ENCODE measurements at places on chromosomes 11 and 22.

DNA sequence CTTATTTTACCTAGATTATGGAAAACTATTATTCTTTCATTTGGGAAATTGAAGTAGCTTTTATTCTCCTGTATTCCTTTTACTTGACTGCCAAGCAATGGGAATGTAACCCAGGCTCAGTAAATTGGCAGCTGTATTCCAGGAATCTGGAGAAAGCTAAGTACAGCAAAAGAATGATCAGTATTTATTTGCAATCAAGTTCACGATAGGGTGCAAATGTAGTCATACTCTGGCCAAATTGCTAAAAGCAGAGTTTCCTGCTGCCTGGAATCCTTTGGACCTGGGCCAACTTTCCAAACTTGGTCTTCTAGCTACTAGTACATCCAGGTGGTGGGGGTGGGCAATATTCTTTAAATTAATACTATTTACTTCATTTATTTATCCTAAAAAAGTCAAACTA is 286.0 kb upstream of the CTSC start:
- no peak for DNase-seq

- peak; percentile 39 for DNase-seq
These were observed 15.8 kb downstream of the EPS8L2 start for GRCh38 chr11:721741-722345.

DNA sequence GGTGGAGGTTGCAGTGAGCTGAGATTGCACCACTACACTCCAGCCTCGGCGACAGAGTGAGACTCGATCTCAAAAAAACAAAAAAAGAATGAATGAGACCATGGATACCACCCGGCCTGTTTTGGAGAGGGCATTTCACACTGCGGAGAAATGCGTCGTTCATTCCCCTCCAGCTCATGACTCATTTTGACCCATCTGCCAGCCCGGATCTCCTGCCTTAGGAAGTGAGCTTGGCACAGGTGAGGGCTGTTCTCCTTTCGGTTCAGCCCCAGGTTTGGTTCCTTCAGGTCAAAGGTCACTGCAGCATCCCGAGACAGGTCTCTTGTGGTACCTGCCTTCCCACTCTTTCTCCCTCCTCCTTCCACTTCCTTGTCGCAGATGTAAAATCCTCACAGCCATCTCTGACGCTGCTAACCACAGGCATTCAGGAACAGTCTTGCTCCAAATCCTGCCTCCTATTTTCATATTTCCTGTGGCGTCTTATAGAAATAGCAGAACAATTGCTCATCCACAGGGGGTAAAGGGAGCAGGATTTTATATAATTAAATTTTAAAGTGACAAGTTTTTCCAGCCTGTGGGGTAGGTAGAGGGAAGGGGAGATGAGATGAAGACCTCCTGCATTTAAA is 517.9 kb downstream of the NTM start:
- DNase-seq = no peak

- no peak for DNase-seq
These were observed 65.2 kb downstream of the DGCR2 start for GRCh38 chr22:19056951-19057401.

GRCh38 chr22:49801391-49802060 is 26.1 kb downstream of the BRD1 start:
- DNase-seq = no peak

DNA sequence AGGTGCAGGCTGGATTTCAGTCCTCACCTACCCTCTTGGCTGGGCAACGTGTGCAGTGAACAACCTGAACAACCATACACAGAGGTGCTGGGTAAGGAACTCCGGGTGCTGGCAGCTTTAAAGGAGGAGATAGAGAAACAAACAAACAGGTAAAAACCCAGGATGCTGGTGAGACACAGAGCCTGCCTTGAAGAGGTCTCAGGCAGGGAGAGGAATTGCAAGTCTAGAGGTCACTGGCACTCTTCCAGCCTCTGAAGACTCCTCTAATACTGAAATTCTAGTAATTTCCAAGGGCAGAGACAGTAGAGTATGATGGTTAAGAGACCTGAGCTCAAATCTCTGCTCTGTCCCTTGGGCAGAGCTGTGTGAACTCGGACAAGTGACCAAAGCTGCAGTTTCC is 192.5 kb downstream of the CEP164 start:
- no peak for DNase-seq

- no peak for DNase-seq
These were observed 188.3 kb downstream of the OPCML start for GRCh38 chr11:133343951-133344350.

DNA sequence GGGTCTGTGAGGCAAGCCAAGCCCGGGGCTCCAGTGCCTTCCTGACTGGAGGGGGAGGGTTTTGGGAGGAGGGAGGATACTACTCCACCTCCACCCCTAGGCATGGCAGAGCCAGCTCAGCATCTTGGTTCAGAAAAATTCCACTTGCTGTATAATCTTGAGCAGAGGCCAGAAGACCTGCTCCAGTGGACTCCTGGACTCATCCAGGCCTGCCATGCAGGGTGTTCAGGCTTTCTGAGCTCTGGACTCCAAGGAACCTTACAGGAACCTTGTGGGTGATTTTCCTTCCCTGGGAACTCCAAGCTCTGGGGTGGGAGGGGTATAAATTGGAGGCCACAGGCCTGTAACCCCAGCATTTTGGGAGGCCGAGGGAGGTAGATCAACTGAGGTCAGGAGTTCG is 9.4 kb downstream of the CSDC2 start:
- DNase-seq = no peak

GRCh38 chr22:40312050-40312449 is 34.2 kb upstream of the ADSL start:
- DNase-seq = no peak

- DNase-seq = no peak
These were observed 13.5 kb upstream of the OSBP2 start for GRCh38 chr22:30680991-30681770.

GRCh38 chr11:116927163-116927974 is 89.9 kb upstream of the APOA1 start:
- peak; percentile 22 for DNase-seq

DNA sequence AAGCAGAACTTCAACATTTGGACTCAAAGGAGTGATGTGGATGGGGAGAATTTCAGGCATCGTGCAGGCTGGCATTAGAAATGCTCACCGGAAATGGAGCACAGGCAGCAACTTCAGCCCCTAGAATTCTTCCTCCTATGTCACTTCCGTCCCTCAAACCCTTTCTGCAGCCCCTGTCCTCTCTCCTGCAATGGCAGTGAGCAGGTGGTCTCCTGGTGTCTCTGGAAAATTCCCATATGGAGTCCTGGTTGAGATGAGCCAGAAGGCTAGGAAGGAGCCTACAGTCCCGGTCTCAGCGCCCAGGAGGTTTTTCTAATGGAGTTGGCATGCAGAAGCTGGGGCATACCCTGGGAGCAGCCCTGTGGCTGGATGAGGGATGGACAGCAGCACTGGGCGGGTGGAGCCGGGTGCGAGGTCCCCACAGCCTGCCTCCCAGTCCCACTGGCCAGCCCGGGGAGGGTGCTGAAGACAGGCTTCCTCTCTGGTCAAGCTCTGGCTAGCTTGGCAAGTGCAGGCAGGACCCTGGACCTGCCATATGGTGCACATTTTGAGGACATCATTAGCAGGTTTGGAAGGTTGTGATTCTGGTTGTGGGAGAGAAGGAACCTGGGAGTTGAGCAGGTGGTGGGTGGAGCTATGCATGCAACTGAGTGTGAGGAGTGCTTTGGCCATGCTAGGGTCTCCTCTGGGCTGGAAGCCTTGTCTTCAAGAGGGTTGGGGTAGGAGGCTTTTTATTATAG is 59.8 kb upstream of the B3GAT1 start:
- no peak for DNase-seq

DNA sequence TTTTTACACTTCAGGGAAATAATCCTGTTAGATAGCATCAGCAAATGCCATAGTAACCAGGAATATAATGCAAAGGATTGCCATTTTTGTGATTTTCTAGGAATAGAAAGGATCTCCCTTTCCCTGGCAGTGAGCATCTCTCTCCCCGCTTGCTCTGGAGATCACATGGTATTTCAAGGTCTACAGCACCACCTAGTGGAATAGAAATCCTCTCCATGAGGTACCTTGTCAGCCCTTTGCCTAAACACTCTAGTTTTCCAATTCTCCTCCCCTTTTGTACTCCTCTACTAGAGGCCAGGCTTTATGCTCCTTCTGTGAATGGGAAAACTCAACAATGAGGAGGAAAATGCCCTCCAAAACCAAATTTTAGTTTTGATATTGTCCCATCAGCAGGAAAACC is 78.4 kb downstream of the XRRA1 start:
- DNase-seq = no peak

- DNase-seq = no peak
These were observed 14.0 kb upstream of the SMIM38 start for GRCh38 chr11:69141742-69142141.

- no peak for DNase-seq
These were observed 3.6 kb upstream of the SORL1 start for GRCh38 chr11:121448431-121448941.

DNA sequence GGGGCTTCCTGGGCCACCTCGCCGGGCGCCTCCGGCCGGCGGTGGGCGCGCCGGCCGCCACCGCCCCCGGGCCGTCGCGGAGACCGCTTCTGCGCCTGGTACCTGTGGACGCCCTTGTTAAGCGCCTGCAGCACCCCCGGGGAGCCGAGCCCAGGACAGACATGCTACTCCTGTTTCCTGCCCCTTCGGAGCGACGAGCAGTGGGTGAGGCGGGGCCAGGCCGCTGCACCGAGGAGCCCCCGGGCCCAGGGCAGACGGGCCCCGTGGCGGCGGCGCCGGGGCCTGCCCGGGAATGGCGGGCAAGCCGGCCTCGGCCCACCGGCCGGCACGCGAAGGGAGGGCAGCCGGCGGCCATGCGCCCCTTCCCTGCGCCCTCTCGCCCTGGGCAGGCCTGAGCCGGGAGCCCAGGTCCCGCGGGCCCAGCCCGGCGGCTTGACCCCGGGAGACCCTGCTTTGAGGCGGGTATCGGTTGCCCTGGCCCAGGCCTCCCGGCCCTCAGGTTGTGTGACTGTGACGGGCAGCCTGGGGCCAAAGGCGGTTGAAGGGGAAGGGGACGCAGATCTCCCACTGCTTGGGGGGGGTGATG is 789 bp upstream of the KDM2A start:
- DNase-seq = peak; percentile 11

GRCh38 chr11:69997352-69997751 is 80.8 kb upstream of the ANO1 start:
- no peak for DNase-seq

DNA sequence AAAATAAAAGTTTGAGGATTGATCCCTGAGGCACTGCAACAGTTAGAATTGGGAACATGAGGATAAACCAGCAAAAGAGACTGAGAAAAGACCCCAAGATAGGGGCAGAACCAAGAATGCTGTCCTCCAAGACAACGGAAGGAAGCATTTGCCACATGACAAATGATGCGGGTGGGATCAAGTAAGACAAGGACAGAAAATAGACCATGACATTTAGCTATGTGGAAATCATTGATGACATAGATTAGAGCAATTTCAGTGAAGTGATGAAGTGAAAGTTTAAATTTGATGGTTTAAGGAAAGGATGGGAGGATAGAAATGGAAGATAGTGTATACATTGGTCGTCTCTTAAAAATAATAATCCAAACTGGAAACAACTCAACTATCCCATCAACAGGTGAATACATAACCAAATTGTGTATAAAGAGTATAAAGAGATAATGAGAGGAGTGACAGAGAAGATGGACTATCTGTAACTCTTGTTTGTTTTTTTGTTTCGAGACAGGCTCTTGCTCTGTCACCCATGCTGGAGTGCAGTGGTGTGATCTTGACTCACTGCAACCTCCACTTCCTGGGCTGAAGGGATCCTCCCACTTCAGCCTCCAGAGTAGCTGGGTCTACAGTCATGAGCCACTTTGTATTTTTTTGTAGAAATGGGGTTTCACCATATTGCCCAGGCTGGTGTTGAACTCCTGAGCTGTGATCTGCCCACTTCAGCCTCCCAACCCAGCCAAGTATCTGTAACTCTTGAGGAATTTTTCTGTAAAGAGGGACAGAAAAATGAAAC is 48.7 kb upstream of the FDX1 start:
- no peak for DNase-seq

DNA sequence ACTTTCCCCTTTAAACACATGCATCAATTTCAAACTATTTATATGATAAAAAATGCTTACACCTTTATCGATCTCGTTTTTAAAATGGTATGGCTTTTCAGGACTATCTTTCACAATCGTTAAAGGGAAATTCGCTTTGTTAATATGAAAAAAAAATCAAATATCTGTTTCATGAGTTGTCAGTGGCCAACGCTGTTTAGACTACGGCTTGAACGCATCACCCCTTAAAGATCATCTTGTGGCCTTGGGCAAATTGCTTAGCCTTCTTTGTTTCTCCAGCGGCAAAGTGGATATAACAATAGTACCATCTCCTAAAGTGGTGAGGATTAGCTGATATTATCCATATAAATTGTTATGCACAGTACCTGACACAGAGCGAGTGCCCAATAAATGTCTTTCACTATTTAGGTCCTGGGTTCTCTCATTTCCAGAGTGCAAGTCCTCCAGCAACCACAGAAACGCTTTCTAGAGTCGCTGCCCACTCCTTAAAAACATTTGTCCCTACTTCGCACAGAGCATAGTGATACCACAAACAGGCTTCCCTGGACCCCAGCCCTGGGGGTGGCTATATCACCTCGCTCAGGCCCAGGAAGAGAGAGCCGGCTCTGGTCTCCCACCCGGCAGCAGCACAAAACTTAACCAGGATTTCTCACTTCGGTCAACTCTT is 904 bp downstream of the SLC35F2 start:
- DNase-seq = no peak

- no peak for DNase-seq
These were observed 26.4 kb upstream of the PPFIA1 start for GRCh38 chr11:70243912-70244652.

DNA sequence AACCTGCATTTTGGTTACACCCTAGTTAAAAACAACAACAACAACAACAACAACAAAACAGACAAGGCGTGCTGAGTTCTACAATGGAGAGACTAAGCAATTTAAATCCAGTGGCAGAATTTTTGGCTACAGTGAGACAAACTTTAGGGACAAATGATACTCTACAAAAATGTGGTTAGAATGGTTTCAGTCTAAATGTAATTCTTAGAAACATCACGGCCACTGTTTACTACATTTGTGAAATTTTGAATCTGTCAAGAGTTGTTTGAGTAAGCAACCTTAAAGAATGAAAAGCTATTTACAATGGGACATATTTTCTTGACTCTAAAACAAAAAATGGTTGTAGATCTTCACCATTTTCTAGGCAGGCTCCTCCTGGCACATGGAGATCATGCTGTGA is 259.4 kb downstream of the SWAP70 start:
- no peak for DNase-seq

DNA sequence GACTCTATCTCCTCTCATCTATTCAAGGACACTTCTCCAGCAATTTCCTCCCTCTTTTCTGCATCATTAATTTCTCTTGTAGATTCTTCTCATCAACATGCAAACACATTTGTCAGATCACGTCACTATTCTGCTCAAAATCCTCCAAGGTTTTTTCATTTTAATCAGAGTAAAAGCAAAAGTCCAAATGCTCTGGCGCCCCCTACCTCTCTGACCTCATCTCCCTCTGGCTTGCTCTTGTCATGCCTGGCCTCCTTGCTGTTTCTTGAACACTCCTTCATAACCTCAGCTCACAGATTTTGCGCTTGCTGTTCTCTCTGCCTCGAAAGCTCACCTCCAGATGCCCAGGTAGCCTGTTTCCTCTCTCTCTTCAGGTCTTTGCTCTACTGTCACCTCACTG is 22.4 kb downstream of the RTCB start:
- no peak for DNase-seq
